ENCODE measurements at places on chromosomes 5 and 9.
A peak's percentile ranks its signal among the peaks of the same experiment; 100 is the strongest.

GRCh38 chr5:65440456-65440855, 41.3 kb downstream of the ADAMTS6 start:
- DNase-seq = no peak

- no peak for DNase-seq
Observed at GRCh38 chr5:103385722-103386121, 127.2 kb downstream of the MACIR start.

DNA sequence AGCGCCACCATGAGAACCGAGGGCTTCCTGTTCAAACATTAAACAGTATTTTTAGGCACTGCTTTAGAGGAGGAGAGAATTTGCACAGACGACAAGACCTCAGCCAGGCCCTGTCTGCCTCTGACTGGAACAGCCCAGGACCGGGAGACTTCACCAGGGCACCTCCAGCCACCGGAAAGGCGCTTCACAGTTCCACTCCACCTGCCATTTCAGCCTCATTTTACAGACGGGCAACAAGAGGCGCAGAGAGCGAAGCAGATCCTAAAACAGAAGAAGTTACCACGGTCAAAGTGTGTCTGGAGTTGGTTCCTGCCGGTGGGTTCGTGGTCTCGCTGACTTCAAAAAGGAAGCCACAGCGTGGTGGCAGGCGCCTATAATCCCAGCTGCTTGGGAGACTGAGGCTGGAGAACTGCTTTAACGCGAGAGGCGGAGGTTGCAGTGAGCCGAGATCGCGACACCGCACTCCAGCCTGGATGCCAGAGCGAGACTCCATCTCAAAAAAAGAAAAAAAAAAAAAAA, 28.4 kb downstream of the COL23A1 start:
- DNase-seq = no peak

- no peak for DNase-seq
Observed at GRCh38 chr9:3746296-3747275, 220.8 kb upstream of the RFX3 start.

DNA sequence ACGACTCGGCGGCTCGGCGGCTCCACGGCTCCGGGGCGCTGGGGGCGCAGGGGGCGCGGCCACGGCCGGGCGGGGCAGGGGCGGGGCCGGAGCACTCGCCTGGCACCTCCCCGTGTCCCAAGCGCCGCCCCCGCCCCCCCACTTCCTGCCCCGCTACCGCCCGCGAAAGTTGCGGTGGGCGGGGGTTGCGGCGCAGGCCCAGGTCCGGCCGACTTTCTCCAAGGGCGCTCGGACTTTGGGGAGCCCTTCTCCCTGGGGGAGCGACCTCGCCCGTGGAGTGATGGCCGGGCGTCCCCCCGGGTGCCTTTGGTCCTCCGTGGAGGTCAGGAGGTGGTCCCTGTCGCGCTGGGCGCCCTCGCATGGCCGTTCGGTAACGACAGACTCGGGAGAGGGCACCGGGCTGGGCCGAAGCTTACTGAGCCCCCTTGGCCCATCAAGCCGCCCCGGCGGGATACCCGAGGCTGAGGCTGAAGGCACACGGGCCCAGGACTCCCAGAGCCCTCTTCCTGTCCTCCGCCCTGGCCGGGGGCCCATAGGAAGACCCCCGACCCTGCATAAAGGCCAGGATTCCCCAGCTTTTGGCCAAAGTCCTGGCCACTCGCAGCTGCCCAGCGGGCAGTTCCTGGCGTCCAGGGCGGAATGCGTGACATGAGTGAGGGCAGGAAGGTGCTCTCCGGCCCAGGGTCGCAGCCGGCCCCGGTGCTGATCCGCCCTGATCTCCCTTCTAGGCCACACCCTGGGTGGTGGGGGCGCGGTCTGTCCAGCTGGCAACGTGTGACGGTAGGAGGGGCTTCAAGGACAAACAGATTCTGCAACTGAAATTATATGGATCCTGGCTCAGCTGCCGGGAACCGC, 883 bp upstream of the VAV2 start:
- DNase-seq = peak; percentile 29

All from stimulated activated CD4-positive, alpha-beta T cell treated with anti-CD3 and anti-CD28 coated beads, Interleukin-1b, Interleukin-23, amount 100 ng/mL, for 1 hour (primary cell).